MV-4-11 (cell line): ENCODE measurements at places on chromosomes 13 and 19.

DNA sequence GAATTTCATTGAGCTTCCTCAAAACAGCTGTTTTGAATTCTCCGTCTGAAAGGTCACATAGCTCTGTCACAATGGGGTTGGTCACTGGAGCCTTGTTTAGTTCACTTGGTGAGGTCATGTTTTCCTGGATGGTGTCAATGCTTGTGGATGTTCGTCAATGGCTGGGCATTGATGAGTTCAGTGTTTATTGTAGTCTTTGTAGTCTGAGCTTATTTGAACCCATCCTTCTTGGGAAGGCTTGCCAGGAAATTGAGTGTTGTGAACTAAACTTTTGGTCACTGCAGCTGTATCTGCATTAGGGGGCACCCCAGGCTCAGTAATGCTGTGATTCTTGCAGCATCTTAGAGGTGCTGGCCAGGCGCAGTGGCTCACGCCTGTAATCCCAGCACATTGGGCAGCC is 22.0 kb downstream of the BLOC1S3 start:
- peak; percentile 65 for DNase-seq

DNA sequence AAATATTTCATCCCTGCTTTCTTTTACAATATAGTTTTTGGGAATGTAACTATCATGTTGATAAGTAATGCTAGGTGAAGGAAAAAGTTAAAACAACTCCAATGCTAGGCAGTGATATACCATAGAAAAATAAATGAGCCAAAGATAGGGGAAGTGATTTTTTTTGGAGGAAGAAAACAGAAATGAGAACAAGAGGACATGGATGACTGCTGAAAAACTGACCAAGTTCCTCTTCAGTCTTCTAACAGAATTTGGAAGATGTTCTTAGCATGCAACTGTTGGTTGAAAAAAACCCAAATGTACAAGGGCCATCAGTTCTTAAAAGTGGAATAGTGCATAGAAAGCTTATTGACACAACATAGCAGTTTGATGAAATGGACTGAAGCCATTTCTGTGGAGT is 262.5 kb upstream of the STARD13 start:
- DNase-seq: peak; percentile 89

DNA sequence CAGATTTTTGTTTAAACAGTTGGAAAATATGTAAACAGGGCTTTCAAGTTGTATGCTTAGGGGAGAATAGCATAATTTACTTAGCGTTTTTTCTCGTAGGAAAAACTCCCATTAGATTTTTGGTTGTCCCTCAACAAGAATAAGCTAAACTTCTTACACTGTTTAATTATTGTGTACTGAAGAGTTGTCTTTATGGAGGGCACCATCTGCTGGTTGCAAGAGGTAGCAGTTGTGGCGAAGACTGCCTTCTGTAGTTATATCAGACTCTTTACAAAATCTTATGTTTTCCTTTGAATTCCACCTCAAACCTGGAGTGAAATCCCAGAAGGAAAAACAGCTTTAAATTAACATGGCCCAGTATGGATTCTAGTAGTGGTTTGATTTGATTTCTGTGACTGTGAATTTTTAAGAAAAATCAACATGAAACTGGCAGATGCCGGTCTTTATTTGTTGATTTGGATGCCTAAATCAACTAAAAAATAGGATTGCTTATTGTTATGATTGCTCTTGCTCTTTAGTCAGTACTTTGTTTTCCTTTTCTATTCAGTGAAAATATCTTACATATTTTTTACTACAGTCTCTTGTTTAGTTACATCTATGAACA is 53.4 kb downstream of the PDS5B start:
- DNase-seq: peak; percentile 48

DNA sequence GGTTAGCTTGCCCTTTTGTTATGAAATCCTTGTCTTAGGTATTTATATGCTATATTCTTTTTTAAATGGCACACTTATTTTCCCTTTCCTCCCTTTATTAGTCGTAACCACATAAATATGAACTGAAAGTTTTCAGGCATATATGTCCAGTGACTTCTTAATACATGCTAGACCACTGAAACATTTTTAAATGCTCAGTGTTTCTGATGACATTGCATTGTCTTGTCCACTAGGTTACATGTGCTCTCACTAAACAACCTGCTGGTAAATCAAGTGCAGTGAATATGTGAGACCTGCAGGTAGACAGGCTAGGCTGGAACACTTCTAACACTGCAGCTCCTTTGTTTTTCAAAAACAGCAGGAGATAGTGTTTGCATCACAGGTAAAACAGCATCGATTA is 332.6 kb upstream of the DACH1 start:
- no peak for DNase-seq

GRCh38 chr19:38705197-38706019 is 38.9 kb downstream of the CAPN12 start:
- no peak for DNase-seq

- no peak for DNase-seq
Observed at GRCh38 chr13:98174307-98174706, 2.8 kb downstream of the RNF113B start.

- peak; percentile 26 for DNase-seq
Observed at GRCh38 chr19:29303069-29303718, 90.2 kb upstream of the UQCRFS1 start.

- no peak for DNase-seq
Observed at GRCh38 chr19:7751157-7751783, 3.9 kb upstream of the CD209 start.

DNA sequence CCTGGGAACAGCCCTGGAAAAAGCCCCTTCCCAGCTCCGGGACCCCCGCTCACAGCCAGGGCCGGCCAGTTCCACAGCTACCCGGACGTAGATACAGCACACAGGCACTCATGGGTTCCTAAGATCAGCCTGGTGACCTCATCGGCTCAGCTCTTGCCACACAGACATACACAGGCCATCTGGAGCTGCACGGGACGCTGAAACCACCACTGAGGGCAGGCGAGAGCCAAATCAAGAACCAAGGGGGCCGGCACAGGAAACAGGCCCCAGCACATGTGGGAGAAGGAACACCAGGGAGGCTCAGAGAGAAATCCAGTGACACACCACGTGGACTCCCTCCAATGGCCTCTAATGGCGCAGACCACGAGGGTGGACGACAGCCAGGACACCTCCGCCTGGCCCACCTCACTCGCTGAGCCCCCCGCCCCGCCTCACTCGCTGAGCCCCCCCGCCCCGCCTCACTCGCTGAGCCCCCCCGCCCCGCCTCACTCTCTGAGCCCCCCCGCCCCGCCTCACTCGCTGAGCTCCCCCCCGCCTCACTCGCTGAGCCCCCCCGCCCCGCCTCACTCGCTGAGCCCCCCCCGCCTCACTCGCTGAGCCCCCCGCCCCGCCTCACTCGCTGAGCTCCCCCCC is 69.7 kb upstream of the C13orf46 start:
- peak; percentile 97 for DNase-seq

DNA sequence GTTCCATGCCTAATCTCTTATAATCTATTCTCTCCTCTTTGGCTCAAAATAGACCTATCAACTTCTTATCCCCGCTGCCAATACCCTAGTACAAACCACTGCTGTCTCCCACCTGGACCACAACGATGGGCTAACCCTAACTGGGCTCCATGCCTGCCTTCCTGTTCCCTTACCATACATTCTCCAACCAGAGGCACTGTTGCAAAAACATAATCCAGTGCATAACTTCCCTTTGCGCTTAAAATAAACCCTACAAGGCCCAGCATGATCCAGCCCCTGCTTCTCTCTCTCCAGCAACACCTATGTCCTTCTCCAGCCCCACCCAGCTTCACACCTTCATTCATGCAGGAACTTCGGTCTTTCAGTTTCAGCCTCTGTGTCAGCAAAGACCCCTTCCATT is 27.4 kb upstream of the CEBPA start:
- DNase-seq: peak; percentile 81

DNA sequence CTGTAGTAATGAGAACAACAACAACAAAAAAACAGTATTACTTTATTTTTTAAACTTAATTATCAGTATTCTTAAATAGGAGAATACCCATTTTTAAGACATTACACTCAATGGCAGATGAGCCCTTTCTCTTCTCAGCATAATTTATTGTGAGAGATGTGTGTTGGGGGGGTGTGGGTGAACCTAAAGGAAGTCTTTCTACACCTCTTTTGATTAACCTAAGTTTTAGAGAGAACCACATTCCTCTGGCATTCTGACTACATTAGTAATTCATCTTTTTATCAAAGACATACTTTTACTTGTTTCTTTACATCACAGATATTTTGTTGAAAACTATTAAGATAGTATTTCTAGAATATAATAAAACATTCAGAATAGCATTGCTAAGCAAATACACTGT is 890.9 kb downstream of the PCDH9 start:
- DNase-seq: no peak

GRCh38 chr19:35223862-35224505 is 4.6 kb downstream of the FAM187B start:
- no peak for DNase-seq

DNA sequence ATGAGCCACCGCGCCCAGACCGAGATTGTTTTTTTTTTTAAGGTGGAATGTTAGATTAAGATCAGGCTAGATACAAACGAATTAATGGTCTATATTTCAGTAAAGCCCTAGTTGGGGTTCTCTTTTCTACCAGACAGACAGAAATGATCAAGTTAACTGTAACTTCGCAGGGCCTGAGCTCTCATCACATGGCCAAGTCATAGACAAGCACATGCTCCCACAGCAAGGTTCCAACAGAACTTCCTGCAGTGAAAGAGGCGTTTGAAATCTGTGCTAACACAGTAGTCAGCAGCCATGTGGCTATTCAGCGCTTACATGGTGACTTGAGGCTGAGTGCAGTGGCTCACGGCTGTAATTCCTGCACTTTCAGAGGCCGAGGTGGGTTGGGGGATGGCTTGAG is 34.7 kb upstream of the SEMA6B start:
- DNase-seq: peak; percentile 16

GRCh38 chr19:41804336-41804735 is 7.9 kb downstream of the CEACAM3 start:
- DNase-seq: no peak

GRCh38 chr19:13408889-13409518 is 97.3 kb downstream of the CACNA1A start:
- DNase-seq: no peak

DNA sequence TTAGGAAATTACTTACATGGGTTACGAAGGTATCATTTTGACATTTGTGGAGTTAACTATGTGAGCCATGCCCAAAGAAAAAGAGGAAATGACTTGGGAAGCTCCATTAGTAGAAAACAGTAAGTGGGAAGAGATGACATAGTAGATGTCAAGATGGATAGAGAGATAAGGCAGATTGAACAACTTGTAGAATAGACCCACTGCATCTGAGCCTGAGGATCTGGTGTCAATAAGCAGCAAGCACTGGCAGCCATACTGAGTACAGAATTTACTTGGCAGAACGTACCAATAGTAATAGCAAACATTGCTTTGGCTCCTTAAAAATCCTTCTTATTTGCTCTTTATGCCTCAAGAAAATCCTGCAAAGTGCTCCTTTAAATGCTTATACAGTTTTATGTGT is 203.8 kb downstream of the GPC6 start:
- DNase-seq: no peak

GRCh38 chr13:31598990-31599389 is 140.3 kb upstream of the RXFP2 start:
- DNase-seq: no peak

GRCh38 chr13:106110241-106110855 is 425.1 kb downstream of the EFNB2 start:
- no peak for DNase-seq
